Body of pancreas (tissue), 4 donors: ENCODE measurements at places on chromosomes 5 and 9.

GRCh38 chr9:110143950-110144545 is 63.9 kb downstream of the C9orf152 start:
- no peak for DNase-seq

GRCh38 chr9:36818242-36818938 is 215.7 kb downstream of the PAX5 start:
- DNase-seq: no peak

DNA sequence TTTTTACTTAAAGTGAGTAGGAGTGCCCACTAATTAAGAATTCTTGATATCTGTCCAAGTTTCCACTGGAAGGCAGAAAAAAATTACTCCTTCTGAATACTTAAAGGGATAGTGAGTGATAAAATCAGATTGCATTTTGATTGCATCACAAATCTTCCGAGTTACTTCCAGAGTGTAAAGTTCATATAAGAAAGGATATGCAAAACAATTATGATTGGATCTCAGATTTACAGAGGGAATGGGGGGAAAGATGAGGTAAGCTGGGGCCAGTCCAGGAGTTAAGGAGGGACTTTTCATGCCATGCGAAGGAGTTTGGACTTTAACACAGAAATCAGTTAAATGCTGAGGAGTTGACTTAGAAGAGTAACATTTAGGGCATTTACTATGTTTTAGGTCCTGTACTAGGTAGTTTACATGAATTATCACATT is 9.3 kb upstream of the RNF145 start:
- no peak for DNase-seq

DNA sequence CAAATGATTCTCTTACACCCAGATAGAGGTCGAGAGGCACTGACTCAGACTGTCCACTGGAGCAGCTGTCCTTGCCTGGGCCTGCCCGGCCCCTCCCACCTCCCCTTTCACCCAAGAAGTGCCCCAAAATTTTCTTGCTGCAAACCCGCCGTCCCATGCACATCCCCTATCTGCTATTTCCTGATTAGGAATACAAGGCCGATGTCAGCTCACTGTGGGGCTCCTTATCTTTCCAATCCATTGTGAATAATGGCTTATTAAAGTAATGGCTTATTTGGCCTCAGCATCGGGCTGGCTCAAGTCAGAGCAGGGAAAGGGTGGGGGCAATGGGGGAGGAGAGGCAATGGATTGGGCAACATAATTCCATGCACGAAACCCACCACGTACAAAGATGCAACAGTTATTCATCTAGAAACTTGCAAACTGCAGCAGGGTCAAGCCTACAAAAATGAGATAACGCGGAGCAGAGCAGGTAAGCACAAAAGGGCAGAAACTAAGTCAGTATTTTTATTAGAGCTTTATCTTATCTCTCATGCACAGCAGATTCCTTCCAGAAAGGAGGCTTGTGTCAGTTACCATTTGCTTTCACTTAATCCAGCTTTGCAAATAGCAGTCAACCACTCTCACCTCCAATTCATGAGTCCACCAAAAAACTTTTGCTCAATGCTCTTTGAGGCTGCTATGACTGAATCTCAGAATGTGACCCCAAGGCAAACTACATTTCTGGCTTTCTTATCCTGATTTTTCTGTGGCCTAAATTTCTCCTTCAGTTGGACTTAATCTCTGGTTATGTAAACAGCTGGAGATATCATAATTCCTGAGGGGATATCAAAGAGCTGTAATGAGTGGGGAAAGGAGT is 138.2 kb upstream of the OSMR start:
- no peak for DNase-seq

DNA sequence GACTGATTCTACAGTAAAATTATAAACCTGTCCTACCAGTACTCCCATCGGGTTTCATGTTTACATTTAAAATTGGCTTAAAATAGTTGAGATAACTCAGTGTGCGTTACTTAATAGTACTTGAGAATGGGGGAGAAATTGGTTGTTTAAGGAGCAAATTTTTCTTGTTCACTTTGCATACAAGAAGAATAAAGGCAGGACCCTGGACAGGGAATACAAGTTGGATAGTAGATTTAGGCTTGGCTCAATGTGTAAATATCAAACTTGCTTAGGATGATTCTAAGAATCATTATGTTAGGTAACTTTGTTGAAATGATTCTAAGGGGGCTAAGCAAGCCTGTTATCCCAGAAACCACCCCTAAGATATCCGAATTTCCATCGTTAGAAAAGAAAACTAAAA is 448.4 kb upstream of the TLE4 start:
- DNase-seq: no peak

DNA sequence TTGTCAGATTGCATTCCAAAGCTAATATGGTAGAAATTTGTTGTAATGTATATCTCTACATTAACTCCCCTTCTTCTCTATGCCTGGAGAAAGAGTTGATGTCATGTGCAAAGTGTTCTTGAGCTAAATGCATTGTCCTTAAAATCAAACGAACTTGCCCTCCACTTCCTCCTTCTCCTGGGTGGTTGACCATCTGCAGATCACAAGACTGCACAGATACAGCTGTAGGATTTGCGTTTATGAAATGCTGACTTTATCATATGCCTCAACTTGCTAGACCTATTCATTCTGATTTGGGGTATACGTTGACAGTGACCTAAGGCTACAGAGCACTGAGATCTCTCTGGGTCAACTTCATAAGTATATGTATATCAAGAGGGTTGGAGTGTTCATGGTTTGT is 8.3 kb downstream of the TRIM32 start:
- DNase-seq: no peak

GRCh38 chr5:9626955-9627354 is 3.2 kb downstream of the TAS2R1 start:
- DNase-seq: no peak

- no peak for DNase-seq
These were observed 10.6 kb downstream of the ACSL6 start for GRCh38 chr5:132000677-132001453.

- DNase-seq: no peak
These were observed 110.5 kb upstream of the EQTN start for GRCh38 chr9:27407491-27407890.

GRCh38 chr5:122295138-122295537 is 16.9 kb upstream of the SNCAIP start:
- DNase-seq: no peak

GRCh38 chr5:5291357-5291756 is 131.1 kb upstream of the ICE1 start:
- no peak for DNase-seq

DNA sequence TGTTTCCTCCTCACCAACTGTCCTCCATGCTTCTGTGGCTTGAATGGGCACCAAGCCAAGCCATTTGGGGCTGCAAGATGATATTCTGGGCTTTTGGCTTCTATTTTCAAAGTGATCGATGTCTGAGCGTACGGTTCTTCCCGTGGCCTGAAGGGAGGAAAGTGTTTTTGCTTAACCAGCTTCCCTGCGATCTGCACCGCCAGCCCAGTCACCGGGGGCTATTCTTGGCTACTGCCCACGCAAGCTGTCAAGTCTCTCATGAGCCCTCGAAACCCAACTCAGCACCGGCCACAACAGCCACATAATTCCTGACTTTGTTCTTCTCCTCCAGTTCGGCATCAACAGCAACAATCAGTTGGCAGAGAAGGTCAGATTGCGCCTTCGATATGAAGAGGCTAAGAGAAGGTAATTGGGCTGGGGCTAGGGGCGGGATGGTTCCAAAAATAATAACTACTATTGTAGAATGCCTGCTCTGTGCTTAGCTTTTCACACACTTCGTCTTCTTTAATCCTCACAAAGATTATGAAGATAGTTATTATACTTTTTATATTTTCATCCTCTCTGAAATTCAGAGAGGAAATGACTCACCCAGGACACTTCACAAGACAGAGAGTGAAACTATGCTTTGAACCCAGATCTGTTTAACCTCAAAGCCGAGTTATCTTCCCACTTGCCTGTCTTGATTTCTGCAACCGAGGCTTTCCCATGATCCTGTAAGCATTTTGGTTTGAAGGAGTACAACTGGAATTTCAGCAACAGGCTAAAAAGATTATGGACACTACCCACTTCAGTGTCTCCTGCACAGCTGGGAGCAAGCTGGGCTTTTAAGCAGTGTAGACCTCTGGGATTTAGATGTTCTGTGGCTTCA is 76.4 kb upstream of the RARS1 start:
- peak; percentile 14 for DNase-seq

DNA sequence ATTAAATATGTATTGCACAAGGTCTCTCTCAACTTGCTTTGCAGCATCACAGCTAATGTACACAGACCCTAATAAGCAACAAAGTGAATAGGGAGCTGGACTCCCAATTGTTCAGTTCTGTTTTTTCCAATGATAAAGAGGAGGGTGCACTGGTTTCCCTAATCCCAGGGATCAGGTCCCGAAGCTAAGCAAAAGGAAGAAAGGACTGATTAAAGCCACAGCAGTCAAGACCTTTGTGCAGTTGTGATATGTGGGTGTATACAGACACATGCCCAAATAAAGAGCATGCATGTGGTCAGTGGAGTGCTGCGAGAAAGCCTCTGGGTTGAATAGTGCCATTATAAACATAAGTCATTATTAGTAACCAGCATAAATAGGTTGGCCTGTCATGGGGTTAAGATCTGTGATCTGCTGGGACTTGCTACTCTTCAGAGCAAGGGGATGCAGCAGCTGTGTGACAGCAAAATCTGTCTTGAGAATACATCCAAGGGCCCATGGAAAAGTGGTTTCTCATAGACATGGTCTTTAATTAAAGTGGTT is 1863.1 kb upstream of the WWC1 start:
- DNase-seq: no peak

DNA sequence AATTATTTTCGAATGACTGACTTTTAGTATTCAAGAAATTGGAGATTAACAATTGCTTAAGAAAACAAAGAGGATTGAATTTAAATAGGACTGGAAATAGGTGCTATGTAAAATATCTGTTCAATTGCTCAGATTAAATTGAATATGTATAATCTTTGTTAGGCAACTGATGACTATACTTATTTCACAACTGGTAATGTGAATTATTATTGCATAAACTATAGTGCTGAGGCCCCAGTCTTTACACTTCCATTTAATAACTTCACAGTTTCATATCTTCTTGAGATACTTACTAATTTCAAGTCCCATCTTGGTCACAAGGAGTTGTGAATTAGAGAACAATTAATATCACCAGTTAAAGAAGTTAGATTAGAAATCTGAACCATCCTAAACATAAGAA is 16.7 kb downstream of the CEP78 start:
- no peak for DNase-seq

DNA sequence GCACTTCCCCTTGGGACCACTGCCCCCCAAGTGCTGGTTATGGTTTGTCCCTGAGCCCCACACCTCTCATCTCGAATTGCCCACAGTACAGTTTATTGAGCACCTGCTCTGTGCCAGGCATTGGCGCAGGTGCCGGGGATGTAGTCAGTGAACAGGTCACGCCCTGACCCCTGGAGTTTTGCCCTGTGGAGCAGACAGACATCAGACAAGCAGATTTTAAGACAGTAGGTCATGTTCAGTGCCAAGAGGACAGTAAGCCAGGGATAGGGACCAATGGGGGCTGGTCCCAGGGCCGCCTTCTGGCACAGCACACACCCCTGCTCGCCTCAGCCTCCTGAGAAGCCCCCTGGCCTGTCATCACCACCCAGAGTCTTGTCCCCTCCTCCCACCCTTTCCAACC is 21.9 kb downstream of the ROPN1L start:
- no peak for DNase-seq

DNA sequence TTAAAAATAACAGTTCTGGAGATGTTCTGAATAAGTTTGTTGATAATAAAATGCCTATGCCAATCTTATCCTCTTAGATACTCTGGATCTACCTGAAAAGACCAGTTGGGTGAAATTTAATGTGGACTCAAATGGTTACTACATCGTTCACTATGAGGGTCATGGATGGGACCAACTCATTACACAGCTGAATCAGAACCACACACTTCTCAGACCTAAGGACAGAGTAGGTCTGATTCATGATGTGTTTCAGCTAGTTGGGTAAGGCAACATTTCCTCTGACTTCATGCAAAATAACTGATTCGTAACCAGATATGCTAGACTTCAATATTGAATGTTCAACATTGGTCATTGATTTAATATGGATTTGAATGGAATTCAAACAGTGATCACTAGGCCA is 27.0 kb downstream of the ERAP2 start:
- no peak for DNase-seq

GRCh38 chr5:159031513-159031912 is 68.2 kb downstream of the EBF1 start:
- no peak for DNase-seq

- DNase-seq: no peak
These were observed 4.8 kb downstream of the HSDL2 start for GRCh38 chr9:112384690-112385089.
